ENCODE measurements at places on chromosomes 6 and 20. TPM values are rescaled to one million over a fixed set of nuclear protein-coding genes. Genes with fewer than 3 reads are reported as not detected.
A peak's percentile ranks its signal among the peaks of the same experiment; 100 is the strongest.

DNA sequence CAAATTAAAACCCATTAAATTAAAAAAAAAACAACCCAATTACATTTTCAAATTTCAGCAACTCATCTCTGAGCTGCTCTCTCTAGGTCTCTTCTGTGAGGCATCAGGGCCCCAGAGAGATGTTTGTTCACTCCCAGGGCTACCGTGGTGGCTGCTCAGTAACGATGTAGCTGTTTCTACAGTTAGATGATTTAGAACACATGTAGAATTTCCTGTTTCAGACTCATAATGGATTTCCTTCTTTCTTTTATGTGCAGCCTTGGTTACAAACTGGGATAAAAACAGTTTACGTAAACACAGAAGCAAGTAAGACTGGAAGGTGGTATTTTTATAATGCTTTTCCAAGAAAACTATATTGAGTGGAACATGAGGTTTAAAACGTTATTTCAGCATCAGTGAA lies 116.1 kb upstream of the CCN2 start:
- no peak for DNase-seq

CUTA gene
- 146 TPM for total RNA-seq

HCRTR2 gene
- total RNA-seq: not detected

- no peak for DNase-seq
These were observed 156.8 kb downstream of the DLL1 start for GRCh38 chr6:170134031-170134470.

TGM3 gene
- 0.09 TPM for total RNA-seq

DNA sequence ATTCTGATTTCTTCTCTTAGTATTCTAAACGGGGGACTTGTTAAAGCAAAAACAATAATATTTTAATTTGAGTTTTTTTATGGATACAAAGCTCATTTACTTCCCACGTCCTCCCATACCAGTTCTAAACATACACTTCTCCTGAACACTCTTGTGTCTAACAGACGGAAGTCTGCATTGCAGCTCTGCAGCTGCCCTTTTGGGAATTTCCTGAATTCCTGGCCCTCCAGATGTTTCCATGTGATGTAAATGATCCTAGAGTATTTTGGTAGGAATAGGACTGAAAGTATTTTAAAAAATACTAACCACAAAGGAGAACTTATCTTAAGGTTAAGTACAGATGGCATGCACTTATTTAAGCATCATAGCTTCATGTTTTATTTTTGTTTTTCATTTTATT lies 886.7 kb downstream of the TBC1D32 start:
- no peak for DNase-seq

LRFN2 gene
- total RNA-seq: 0.16 TPM

- no peak for DNase-seq
These were observed 87.5 kb upstream of the SYNDIG1 start for GRCh38 chr20:24381886-24382285.

DNA sequence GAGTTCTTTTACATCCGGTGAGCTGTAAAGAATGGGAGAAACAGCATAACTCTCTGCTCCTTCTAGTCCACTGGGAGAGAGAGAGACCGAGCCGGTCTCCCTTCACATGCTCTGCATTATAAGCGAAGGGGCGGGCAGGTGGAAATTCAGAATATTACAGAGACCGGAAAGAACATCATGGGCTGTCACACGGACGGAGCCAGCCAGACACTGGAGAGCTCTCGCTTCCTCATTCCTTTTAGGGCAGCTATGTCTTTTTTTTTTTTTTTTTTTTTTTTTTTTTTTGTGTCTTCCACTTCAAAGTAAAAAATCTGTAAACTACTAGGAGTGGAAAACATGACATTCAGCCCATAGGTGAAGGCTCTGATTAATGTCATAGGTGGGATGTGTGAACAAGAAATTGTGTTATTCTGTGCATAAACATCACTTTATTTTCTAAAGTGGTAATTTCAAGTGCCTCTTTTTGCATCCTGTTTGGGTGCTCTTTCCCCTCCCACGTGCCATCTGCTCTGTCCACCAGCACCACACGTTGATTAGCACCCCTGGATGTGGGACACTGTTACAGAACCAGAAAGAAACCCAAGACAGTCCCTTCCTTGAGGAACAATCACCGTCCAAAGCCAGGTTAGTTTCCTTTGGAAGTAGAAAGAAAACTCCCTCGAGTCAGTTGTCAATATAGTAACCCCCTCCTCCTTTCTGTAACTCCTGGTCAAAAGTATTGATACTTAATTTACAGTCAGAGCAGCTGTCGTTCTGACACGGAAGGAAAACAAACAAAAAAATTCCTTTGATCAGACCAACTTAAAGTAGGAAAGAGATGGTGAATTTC lies at the start of gene TAGAP:
TAGAP (minus strand) TSS at position 93 of the 829 bp plus-strand sequence. CDS start 845 bp downstream, outside the sequence.
- peak; percentile 85 for DNase-seq

CD164 gene
- 513 TPM for total RNA-seq

PGC gene
- not detected for total RNA-seq

DNA sequence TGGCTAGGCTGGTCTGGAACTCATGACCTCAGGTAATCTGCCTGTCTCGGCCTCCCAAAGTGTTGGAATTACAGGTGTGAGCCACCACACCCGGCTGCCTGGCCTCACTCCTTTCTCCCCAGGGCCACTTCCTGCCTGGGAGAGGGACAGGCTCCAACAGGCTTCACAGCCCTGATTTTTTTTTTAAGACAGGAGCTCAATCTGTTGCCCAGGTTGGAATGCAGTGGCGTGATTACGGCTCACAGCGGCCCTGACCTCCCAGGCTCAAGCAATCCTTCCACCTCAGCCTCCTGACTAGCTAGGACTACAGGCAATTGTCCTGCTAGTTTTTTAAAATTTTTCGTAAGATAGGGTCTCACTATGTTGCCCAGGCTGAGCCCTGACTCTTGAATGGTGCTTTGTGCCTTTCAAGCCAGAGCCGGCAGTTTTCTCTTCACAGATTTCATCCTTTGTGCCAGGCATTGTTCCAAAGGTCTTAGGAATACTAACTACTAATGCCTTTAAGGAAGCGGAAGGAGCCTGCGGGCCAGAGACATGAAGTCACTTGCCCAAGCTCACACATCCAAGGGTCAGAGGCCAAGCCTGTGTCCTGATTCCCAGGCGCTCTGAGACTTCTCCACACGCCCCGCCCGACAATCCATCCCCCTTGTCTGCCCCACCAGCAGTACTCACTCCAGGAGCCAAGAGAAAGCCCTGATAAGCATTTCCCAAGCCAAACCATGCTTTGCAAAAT lies 19.2 kb downstream of the CAPN11 start:
- DNase-seq: peak; percentile 73

CD93 gene
- total RNA-seq: 24.2 TPM

DNA sequence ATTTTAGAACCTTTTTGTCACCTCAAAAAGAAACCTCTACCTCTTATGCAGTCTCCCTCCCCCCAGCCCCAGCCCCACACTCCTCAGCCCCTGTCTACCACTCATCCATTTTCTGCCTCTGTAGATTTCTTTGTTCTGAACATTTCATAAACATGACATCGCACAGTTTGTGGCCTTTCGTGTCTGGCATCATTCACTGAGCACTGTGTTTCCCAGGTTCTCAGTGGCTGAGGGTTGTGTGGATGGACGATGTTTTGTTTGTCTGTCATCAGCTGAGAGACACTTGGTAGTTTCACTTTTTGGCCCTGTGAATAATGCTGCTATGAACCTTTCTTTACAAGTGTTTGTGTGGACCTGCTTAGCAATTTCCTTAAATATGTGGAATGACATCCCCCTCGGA lies 64.5 kb downstream of the FAM120B start:
- DNase-seq: no peak

UQCC2 gene
- total RNA-seq: 45.7 TPM

OR2H2 gene
- total RNA-seq: not detected

GRCh38 chr6:96926425-96926824 lies 1.9 kb downstream of the KLHL32 start:
- DNase-seq: no peak

ADGRF1 gene
- 3.3 TPM for total RNA-seq

- no peak for DNase-seq
These were observed 101.3 kb downstream of the QRSL1 start for GRCh38 chr6:106730718-106731117.

FOXQ1 gene
- 0.60 TPM for total RNA-seq

NT5E gene
- 75.8 TPM for total RNA-seq

GRCh38 chr6:47440719-47441118 lies 36.9 kb upstream of the CD2AP start:
- DNase-seq: no peak

NKX2-2 gene
- total RNA-seq: 0.22 TPM

DNA sequence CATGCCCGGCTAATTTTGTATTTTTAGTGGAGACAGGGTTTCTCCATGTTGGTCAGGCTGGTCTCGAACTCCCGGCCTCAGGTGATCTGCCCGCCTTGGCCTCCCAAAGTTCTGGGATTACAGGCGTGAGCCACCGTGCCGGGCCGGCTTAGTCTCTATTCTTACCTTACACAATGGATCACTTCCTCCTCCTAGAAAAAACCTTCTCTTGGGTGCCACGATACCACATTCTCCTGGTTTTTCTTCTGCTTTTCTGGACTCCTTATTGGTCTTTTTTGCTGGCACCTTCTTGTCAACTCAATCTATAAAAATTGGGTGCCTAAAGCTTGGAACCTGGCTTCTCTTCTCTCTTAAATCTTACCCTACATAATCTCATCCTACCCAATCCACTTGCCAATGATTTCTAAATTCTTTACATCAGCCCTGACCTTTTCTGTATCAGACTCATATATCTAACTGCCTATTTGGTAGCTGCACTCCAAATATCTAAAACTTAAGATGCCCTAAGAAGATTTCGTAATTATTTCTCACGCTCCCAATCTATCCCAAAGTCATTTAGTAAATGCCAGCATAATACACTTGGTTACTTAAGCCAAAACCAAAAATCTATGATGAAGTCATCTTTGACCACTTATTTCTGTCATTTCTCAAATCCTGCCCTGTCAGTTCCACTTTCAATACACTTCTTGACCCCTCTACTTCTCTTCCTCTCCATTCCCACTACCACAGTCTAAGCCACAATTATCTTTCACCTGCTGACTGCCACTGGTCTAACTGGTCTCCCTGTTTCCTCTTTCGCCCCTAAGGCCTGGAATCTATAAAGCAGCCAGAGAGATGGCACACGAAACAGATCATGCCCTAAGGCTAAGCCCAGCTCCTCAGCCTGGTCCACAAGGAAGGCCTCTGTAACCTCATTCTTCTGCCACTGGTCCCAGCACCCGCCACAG lies 43.2 kb downstream of the ELMO2 start:
- DNase-seq: no peak

GRCh38 chr20:25082498-25082873 lies 545 bp upstream of the VSX1 start:
- DNase-seq: no peak

- DNase-seq: no peak
These were observed 469.8 kb upstream of the SOX4 start for GRCh38 chr6:21123507-21124436.

CLPSL1 gene
- not detected for total RNA-seq

VGLL2 gene
- total RNA-seq: not detected

GMEB2 gene
- 10.3 TPM for total RNA-seq

GRCh38 chr6:90941885-90942284 lies 355.0 kb upstream of the MAP3K7 start:
- no peak for DNase-seq

MMS22L gene
- total RNA-seq: 9.5 TPM

GRCh38 chr6:37916675-37917074 lies 97.1 kb downstream of the ZFAND3 start:
- DNase-seq: no peak

DNA sequence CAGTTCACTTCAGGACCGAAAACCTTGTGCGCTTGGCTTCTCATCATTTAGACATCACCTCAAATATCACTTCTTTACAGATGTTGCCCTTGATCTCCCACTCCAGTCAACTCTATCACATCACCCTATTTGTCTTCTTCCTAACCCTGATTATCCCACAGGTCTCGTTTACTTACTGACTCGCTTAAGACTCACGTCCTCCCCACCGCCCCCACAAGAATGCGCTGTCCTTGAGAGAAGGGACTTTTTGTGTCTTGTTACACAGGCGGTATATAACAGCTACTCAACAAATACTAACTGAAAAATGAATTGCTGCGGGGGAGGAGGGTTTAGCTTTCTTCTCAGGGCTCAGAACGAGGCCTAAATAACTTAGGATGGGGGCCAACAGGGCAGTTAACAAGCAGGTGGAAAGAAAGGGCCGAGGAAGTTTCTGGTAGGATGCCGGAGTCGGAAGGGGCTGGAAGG lies 527 bp downstream of the TOMM34 start:
- peak; percentile 35 for DNase-seq

GRCh38 chr6:161963634-161964234 lies 689.9 kb upstream of the AGPAT4 start:
- no peak for DNase-seq

SLC22A7 gene
- total RNA-seq: not detected

GRCh38 chr6:129140526-129140925 lies 257.6 kb downstream of the LAMA2 start:
- DNase-seq: no peak

DNA sequence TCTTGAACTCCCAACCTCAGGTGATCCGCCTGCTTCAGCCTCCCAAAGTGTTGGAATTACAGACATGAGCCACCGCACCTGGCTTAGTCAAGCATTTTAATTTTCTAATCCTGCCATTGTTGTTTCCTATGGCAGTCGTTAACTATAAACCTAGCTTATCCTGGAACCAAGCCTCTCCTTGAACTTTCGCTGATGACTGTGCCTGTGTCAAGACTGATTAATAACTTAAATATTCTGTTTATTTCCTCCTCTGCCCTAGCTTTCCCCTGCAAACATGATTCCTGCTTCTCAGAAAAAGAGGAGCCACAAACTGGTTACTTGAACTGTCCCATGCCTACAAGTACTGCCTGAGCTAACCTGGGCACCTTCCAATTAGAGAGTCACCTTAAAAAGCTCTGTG lies 1.5 kb downstream of the VNN1 start:
- DNase-seq: no peak

- no peak for DNase-seq
These were observed 57.2 kb downstream of the CTCFL start for GRCh38 chr20:57467742-57468141.

DNA sequence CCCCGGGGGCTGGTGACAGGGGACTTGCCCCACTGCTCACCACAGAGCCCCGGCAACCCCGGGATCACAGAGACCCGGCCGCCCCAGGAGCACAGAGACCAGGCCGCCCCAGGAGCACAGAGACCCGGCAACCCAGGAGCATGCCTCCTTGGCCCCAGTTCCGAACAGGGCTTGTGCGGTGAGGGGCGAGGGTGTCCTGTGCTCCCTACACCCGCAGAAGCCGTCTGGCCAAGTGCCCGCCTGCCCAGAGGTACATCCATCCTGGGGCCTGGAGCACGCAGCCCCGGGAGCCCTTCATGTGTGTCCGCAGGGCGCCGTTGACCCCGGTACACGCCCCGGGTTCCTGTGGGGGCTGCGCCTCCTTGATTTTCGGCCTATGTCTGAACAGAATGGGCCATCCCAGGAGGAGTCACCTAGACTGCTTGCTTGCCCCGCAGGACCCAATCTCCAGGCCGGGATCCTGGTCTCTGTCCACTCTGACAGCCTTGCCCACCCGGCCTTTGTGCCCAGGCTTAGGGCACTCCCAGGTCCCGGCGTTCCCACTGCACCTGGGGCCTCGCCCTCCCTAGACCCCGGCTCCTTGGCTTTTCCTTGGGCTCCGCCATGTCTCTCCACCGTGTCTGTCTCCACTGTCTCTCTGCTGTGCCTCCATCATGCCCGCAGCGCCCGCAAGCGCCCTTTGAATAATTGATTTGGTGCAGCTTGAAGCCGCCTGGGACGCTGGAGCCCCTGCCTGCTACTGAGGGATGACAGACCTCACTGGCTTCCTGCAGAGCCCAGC lies 219.8 kb downstream of the ERMARD start:
- no peak for DNase-seq

MYH7B gene
- 0.99 TPM for total RNA-seq

CASS4 gene
- 1.0 TPM for total RNA-seq

Measured in mucosa of descending colon (tissue), 3 donors.